EL (cell line): ENCODE measurements at places on chromosomes 5 and 9.
A peak's percentile ranks its signal among the peaks of the same experiment; 100 is the strongest.

GRCh38 chr5:1127959-1128785 is 16.3 kb upstream of the SLC12A7 start:
- no peak for DNase-seq

GRCh38 chr5:6721442-6721841 is 8.2 kb downstream of the TENT4A start:
- no peak for DNase-seq

DNA sequence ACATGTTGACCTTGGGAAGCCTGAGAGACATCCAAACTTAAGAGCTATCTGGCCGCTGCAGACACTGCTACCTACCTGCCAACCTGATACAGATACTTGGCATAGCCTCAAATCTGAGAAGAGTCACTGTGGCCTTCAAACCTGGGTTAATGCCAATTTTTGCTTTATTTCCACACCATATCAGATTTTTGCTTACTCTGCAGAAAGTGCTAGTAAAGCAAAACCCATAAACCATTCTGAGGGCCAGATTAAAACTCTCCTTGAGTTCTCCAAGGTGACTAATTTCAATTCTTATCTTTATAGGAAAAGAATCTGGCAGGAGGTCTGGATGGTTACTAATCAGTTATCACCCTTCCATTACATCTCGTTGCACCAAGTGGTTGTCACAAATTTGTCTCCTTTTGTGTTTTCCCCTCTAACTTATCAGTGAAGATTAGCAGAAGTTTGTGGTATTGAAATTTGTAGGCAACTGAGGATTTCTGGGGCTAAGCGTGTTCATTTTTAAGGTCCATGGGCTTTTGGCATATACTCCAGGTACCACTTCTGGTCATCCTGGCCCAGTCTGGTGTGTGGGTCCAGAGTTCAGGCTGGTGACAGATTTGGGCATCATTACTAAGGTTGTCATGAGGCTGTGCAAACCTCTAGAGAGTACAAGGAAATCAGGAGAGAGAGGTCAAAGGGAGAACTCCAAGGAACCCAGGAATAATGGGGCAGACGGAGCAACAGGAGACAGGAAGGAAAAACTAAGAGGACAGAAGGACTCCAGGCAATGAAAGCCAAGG is 177.9 kb downstream of the TSSK1B start:
- no peak for DNase-seq

DNA sequence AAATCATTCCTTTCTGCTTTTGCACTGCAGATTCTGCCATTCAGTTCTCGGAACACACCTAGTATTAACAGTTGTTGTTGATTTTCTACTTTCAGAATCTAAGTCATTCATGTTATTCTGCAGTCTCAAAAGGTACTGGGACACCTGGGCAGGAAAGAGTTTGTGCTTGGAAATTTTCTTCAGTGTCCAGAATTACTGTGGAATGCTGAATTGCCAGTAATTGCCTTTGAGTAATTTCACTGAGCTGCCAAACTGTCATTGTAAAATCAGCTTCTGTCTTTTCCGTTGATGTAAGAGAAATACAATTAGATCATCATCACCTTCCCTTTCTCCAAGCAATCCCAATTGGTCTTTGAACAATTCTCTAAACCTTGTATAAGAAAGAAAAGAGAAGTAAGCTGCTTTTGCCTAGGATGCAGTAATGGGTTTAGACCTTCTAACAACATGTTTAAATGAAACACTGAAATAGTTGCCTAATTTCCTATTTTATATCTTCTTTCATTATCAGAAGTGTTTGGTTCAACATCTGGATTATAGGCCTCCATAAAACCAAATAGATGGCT is 75.7 kb upstream of the TGFBR1 start:
- no peak for DNase-seq

DNA sequence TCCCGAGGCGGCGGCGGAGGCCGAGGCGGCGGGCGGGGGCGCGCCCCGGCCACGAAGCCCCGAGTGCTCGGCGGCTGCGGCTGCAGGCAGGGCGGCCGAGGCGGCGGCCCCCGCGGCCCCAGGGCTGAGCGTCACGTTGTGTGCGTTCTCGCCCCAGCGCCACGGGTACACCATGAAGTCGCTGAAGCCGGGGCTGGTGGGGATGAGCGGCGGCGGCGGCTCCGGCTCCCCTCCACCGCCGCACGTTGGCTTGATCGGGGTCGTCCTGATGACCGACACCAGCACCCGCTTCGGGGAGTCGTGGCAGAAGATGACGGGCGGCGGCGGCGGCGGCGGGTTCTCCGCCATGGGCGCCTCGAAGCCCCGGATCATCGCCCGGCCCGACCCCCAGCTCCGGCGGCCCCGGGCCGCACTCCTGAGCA is 498 bp downstream of the ZNF367 start:
- DNase-seq, result peak; percentile 36

GRCh38 chr5:177327539-177328522 is 16.1 kb upstream of the MXD3 start:
- DNase-seq, result no peak

- no peak for DNase-seq
Measured at GRCh38 chr5:123943151-123943550, 431.2 kb downstream of the CSNK1G3 start.

GRCh38 chr9:30713243-30713642 is 1671.2 kb upstream of the ACO1 start:
- no peak for DNase-seq

DNA sequence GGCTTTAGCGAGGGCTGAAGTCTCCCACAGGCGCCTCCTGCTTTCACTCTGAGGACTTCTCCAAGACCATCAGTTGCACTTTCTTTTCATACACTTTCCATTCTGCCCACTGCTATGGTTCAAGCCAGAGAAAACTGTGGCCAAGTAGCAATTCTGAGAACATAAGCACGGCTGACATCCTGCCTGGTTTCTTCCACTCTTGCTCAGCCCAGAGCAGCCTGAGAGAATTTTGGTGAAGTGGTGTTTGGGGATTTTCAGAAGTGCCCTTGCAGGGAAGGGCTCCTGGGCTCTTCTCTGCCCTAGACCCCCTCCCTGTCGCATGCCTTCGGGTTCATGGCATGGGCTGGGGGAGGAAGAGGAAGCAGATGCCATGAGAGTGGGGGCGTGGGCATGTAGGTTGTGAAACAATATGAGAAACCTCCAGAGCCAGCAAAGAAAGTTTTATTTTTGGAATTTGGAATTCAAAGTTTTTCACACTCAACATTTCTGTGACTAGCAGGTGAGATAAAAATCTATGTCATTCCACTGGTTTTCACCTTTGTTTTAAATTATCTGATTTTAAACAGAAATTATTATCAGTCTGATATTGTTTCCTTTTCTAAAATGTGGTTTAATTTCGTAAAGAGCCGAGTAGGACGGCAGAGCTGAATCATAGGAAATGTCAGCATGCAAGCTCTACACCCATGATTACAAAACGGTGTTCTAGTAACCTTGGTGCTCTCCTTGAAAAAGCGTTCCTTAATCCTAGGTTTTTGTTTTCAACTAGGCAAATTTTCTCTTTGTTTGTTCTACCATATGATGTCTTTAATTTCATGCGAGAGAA is 27.8 kb upstream of the TNFSF8 start:
- no peak for DNase-seq

DNA sequence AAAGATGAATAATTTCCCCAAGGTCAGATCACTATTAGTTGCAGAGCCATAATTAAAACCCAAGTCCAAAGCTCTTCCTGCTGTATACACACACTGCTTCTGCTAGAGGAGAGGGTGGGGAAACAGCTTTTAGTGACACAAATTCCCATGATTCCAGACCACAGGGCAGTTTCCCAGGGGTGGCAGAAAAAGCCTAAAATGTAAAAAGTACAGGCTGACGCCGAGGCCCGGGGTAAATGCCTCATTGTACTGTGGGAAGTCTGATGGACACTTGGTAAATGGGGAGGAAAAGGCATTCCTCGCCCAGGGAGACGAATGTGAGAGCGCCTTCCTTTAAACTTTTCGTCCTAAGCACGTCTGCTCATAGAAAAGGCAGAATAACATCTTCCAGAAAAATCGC is 65.7 kb downstream of the DENND1A start:
- no peak for DNase-seq

DNA sequence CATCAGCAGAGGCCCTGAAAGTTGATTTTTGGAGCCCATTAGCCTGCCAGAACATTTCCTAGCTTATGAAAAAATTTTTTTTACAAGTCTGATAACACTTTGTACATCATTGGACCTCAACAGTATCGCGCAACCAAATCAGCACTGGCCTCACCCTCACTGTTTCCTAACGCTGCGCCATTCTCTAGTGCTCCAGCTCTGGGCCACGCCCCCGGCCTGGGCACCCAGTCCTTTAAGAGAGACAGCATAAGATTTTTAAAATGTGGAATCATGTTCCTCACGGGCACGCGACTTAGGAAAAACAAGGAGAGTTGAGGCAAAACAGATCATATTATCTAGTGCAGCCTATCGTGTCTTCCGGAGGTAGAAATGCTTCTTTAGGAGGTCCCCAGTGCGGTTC is 114.5 kb downstream of the BOD1 start:
- DNase-seq, result no peak

GRCh38 chr5:4987431-4987830 is 152.7 kb upstream of the ADAMTS16 start:
- no peak for DNase-seq

- no peak for DNase-seq
Measured at GRCh38 chr5:3380689-3381088, 214.9 kb upstream of the IRX1 start.

DNA sequence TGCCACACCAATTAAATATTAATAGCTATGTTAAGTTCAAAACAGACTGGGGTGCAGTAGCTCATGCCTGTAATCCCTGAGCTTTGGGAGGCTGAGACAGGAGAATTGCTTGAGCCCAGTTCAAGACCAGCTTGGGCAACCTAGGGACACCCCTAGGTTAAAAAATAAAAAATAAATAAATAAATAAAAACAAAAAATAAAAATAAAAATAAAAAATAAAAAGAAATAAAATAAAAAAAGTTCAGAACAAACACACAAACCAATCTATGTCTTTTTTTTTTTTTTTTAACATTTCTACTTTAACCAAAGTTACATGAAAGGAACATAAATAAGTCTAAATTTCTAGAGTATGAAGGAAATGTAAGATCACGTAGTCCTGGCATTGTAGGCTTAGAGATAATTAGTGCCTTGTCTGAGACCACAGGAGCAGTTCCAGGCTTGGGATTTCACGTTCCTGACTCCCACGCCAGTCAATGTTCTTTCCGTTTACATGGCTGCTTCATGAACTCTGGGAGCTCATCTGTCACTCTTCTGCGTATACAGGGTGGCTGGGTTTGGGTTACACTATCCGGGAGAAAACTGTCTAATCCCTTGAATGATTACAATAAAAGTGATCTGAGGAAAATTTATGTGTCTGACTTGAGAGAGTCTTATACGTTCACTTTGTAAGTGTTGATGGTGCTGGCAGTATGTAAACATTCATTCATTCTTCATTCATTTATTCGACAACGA is 85.2 kb downstream of the KIAA1958 start:
- DNase-seq, result no peak

DNA sequence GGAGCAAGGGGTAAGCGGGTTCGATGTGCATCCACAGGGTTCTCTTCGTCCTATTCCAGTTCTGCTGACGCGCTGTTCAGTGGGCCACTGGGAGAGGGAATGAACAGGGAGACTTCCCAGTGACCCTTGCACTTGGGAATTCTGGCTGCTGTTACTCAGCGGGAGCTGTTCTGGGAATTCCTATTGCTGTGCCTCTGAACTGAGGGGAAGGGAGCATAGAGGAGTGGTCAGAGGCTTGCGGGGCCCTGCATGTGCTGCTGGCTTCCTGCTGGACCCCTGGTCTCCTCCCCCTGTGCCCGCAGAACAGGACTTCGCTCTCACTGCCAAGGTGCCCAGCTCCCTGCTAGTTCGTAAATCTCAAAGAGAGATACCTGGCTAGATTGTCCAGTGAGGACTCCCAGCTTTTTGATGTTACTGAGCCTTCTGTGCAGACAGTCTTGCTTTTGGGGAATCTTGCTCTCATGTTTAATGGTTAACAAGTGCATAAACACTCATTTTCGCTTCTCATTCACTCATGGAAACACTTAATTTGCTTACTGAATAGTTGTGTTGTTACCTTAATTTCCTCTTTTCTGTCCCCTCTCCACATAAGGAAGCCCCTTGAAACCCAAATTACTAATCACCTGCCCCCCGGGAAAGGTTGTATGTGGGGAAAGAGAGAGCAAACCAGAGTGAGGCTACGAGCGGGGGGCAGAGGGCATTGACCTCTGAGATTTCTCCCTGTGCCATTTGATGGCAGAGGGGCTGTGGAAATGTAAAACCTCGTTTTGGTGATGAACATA is 5.9 kb downstream of the TRIO start:
- DNase-seq, result no peak

DNA sequence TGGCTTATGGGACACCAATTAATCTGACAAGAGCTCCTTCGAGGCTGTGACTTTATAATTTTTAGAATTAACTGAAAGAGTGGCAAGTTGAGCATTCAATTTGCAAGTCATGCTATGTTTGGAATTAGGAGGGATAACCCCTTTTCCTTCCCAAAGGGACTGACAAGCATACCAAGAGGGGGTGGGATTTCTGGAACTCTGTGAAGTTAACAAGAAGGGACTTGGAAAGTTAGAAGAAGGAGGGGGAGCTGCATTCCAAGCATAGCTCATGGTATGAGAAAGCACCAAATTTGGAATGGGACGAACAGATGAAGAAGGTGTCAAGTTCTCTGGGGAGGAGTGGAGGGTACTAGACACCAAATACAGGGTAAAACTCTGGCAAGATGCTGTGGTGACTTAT is 8.9 kb upstream of the PALM2AKAP2 start:
- DNase-seq, result peak; percentile 94

DNA sequence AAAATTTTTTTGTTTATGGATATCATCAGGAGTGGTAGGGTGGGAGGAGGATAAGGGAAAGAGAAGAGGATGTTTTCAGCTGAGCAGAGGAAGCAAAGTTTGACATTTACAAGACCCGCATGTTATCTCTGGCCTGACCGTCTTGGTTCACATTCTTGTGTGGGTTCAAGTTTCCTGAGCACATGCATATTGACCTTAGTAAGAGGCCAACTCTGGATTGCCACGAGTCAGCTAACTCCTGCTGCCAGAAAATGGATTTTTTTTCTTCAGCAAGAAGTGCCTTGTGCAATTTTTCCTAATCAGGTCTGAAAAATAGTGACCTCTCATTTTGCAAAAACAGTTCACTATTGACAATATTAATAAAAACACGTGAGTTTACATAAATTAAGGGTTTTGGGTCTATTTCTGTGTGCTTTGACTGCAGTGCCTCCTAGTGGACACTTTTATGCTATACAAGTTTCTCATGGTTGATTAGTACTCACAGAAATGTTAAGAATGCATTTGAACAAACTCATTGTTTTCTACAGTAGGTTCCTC is 27.1 kb upstream of the BASP1 start:
- DNase-seq, result peak; percentile 78

GRCh38 chr9:133472753-133473378 is 6.0 kb downstream of the SLC2A6 start:
- DNase-seq, result no peak

DNA sequence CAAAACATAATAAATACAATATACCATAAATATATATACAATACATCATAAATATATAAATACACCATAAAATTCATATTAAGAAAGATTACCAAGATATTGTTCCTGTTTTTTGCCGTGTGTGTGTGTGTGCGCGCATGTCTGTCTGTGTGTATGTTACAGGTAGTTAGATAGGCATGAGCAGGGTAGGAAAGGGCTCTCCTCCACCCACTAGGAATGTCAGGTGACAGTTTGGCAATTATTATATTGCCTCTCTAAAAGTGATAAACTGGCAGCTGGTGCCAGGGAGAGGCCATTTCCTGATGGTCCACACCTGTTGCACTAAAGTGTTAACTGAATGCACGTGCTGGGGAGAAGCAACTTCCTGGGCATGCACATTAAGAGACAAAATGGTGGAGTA is 232.8 kb downstream of the ADAMTS6 start:
- DNase-seq, result no peak
